Activated CD4-positive, alpha-beta T cell treated with anti-CD3 and anti-CD28 coated beads, Interleukin-2, amount 50 U/mL, for 48 hours (primary cell): ENCODE measurements at places on chromosomes 12 and 14.
A peak's percentile ranks its signal among the peaks of the same experiment; 100 is the strongest.

DNA sequence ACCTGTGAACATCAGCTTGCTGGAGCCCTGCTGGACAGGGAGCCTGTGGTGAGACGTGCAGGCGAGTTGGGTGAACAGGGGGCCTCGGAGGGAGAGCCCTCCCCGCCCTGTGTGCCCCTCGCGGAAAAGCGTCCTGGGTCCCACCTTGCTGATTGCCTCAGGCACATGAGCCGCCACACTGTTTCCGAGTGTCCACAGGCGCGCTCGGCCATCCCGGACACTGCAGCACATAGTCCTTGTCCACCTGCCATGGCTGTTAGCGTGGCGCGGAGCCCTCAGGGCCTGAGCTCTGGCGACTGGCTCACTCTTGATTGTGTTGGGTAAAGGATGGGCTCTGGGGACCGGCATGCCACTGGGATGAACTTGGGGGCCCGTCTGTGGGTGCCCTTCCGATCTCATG, 40.0 kb downstream of the PACS2 start:
- DNase-seq = no peak

DNA sequence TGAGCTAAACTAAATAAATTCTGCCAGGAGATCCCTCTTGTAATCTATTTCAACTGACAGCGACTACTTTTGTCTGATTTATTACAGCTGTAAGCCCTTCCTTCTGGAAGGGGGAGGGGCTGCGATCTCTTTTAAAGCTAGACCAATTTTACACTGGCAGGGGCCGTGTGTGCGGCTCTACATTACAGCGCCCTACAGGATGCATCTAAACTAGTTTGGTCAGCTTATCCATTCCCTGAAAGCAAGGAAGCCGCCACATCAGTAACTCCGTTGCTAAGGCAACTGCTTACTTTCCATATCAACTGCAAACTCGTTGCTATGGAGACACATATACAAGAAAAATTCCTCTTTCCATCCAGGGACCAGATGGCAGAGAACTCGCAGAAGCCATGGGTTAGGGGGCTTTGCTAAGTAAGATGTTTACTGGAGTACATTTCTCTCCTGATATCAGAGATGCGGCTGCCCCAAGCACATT, 17.4 kb downstream of the FOXN3 start:
- no peak for DNase-seq

DNA sequence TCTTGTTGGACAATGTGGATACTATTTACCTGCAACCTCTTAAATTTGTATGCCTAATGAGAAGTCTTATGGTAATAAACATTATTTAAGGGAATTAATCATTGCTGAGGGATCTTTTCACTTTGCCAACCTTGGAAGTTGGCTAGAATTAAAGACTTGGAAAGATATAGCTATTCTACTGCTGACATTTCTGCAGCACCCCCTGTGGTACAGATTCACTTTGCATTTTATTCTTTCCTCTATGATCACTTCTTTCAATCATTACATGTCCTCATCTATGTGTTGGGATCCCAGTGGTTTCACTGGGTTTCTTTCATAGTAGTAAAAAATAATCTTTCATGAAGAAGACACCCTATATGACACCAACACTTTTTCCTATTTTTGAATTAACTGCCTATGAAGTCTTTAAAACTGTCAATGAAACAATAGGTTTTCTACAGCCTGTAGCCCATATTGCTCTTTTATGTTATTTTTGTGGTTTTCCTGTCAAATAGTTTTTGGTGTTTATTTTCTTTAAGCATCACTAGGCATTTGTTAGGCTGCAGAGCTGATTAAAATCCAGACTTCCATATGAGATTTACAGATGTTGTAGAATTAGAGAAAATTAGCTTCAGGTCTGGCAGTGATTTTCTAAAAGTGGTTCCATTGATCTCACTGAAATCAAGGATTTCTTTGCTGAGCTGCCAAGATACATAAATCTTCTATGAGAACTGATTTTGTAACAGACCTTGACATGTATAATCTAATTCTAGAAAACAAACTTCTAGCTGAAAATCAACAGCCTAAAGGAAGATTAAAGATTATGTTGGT, 256.1 kb downstream of the NAV3 start:
- no peak for DNase-seq

- DNase-seq = peak; percentile 56
Observed at GRCh38 chr14:74085047-74085637, 386 bp downstream of the LIN52 start.

- DNase-seq = no peak
Observed at GRCh38 chr14:81281332-81281731, 60.6 kb upstream of the GTF2A1 start.

GRCh38 chr14:23930742-23931141, 22.8 kb upstream of the DHRS4 start:
- no peak for DNase-seq

GRCh38 chr14:58292187-58292586, 6.2 kb upstream of the ARID4A start:
- DNase-seq = no peak

DNA sequence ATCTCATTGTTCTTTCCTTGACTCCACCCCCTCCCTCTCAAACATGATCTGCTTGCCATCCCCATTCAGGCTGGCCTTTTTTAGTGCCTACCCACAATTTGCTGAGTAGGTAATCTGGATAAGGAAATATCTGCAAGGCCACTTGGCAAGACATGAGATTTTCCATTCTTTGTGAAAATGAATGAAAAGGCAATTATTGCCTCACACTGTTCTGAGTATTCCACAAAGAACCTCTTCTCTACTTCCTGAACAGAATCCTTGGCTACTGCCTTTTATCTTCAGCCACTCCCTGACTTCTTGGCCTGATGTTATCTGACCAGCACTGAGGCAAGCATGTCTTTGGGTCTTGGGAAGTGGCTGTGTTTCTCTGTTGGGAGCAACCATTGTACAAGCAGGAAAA, 263.2 kb upstream of the ATP2B1 start:
- DNase-seq = no peak

DNA sequence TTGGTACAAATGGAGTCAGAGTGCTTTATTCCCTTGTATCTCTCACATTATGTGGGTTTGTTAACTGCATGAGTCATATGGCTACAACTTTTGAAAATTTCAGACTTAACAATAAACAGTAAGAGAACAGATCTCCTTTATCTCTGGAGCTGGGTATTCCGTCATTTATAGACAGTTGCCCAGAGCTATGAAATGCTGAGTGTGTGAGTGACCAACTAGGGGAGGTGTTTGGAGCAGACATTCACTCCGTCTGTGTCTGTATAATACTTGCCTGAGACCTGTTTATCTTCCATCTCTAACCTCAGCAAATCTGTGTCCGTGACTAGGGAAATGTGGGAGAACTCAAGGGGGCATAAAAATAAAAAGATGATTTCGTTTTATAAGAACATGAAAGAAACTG, 279.9 kb upstream of the FAR2 start:
- DNase-seq = no peak
